NB4 (cell line): ENCODE measurements at places on chromosomes 2 and 18.

- DNase-seq, result peak; percentile 75
Observed at GRCh38 chr18:11859903-11860407, 8.7 kb downstream of the CHMP1B start.

GRCh38 chr2:157056200-157056676 lies 201.3 kb upstream of the GALNT5 start:
- DNase-seq, result no peak

- no peak for DNase-seq
Observed at GRCh38 chr2:8365331-8365910, 316.4 kb upstream of the ID2 start.

DNA sequence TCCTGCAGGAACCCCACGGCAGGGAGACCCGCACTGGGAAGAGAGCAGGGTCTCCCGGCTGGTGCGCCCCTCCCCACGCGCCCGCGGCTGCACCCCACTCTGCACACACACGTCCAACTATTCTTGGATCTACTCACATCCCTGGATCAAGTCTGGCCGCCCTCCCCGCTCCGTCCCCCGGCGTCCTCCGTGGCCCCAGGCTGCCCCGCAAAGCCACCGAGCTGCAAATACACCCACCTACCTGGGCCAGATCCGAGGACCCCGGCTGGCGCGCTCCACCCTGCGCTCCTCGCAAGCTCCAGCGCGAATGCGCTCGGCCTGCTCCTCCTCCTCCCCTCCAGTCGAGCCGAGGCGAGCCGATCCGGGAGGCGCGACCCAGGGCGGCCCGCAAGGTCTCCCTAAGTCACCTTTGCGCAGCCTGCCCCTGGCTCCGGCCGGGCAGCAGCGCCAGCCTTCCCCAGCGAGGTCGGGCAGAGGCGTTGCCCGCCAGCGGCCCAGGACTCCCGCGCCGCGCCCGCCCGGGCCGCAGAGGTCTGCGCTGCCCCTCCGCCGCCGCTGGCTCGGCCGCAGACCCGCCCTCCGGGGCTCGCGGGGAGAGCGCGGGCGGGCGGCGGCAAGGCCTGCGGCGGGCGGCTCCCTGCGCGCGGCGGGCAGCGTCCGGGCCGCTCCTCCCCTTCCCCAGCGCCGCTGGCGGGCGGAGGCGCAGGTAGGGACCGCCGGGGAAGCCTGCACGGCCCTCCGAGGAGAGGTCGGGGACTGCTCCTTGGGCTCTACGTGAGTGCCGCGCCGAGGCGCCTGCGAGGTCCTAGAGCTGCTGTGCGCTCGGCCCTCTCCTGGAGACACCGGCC lies 126.0 kb downstream of the OSBPL1A start:
- peak; percentile 66 for DNase-seq

GRCh38 chr2:45178854-45179253 lies 169.6 kb upstream of the SIX2 start:
- no peak for DNase-seq

DNA sequence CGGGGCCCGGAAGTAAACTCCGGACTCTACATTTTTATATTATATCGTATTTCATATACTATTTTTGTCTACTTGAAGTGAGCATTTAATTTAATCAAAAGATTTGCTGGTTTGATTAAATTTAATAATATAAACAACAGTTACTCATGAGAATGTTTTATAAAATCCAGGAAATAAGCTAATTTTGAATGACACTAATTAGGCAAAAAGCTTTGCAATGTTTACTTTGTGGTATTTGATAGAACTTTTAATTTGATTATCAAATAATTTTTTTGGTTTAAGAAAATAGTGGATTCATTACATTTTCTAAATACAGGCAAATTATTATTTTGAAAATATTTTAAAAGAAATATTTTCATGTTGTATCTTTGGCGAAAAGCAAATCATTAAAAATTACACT lies 900.4 kb upstream of the CDH2 start:
- DNase-seq, result no peak

DNA sequence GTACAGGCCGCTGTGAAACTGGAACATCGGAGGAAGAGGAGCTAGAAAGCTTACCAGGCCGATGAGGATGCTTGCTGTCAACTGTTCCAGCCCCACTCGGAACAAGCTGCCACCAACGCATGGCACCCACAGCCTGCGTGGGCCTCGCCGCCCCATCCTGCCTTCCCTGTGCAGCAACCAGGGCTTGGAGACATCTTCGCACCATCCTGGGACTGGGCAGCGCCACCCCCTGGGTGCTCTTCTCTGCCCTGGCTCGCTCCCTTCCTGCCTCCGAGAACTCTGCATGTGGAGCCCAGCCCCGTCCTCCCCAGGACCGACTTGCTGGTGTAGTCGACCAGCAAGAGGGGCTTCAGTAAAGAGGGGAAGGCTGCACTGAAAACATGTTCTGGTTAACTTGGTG lies 10.8 kb downstream of the TMEM18 start:
- DNase-seq, result no peak

GRCh38 chr2:38907743-38908562 lies 18.3 kb downstream of the ARHGEF33 start:
- no peak for DNase-seq

DNA sequence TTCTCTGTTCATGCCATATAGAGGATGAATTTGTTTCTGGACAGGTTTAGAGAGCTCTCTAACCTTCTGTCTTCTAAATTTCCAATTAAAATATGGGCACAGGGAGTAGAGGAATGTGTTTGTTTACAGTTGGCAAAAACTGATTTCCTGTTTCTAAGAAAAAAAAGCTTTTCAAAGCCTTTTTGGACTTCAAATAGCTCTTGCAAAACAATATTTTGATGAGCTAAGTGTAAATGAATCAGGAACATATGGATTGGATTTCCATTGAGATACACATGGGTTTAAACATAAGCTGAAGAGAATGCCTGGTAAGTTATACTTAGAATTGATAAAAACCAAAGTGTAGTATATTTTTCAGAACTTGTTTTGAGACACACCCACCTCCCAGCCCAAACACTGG lies 677.5 kb downstream of the NYAP2 start:
- no peak for DNase-seq

DNA sequence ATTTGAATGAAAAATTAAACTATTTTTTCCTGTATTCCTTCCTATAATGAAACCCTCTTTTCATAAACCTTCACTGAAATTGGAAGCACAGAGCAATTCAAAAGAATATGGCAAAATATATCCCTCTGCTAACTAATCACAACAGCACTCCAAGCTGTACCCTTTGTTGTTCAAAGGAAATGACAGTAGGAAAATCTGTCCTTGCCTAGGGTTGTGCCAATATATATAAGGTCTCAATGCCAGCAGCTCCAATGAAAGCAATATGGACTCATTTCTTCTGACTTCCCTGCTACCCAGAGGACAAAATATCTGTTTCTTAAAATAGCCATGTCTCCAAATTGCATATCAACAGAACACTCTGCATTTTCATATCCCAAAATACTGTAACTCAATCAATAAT lies 373.9 kb upstream of the MC4R start:
- DNase-seq, result no peak

DNA sequence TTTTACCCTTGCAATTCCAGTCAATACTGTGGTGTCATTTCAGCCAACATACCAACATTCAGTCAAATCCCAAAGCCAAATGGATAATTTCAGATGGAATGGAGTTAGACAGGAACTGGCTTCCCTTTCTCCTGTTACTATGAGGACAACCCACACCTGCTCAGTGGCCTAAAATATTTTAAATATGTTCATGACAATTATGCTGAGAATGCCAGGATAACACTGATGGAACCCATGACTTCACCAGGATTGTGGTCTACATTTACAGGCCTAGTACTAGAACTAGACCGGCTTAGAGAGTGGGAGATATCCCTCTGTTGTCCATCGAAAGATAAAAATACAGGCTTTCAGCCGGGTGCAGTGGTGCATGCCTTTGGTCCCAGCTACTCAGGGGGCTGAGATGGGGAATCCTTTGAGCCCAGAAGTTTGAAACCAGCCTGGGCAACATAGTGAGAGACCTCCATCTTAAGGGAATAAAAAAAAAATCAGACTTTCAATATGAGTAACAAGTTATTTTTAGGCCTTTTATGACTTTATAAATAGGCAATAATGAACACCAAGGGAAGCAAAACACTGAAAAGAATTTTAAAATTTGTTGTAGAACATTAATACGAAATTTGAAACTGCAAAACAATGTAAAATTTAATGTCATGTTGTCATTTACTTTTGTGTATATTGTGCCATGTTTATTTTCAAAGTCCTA lies 14.2 kb downstream of the GPATCH11 start:
- DNase-seq, result no peak

DNA sequence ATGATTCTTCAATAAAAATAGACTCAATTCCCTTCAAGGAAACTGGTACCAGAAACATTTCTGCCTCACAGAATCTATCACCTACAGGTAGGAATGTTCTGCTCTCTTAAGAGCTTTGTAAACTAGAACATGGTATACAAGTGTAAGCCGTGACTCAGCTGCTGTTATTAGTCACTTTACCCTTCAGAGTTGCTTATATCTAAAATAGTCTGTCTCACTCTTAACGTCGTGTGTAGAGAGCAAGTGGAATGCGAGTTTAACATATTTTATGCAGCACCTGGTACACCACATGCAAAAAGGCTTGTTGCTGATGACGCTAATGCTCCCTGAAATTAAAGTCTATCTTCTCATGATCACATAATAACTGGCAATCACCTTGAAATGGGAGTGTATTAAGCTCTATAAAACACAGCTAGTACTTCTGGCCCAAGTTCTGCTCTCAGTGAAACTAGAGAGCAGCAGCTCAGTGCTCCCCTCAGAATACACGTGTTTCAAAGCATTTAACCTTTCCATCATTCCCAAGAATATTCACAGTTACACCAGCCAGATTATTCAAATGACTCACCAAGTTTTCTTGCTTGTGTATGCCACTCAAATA lies 420.0 kb downstream of the ZEB2 start:
- DNase-seq, result no peak

DNA sequence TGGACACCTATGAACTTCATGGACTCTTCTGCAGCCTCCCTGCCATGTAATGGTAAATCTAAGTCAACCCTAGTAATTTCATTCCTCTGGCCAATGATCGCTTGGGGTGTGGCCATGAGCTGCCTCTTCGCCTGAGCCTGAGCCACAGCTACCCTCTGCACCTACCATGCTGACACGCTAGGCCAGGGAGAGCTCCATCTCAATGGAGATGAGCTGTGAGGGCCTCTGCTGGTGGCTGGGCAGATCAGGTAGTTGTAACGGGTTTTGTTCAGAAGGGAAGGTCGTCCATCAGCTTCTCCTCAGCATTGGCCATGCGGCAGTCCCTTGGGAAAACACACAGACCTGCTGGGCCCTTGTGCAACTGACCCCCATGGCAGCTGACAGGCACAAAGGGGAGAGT lies 24.4 kb downstream of the MPHOSPH10 start:
- DNase-seq, result peak; percentile 79

DNA sequence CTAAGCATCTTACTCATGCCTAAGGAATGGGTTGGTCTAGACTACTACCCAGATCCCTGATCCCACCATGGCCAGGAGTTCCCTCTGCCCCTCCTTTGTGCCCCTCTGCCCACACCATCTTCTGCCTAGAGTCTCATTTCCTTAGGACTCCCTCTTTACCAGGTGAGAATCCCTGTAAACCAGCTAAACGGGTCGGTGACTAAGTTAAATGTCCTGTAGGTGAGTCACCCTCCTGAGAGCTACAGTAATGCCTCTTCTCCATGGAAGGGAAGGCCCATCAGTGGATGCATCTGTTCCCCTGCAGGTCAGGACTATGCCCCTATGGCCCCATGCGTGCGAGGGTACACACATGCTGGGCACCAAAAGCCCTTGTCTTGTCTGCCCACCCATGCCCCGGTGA lies 25.4 kb downstream of the PTGR3 start:
- DNase-seq, result no peak

- DNase-seq, result no peak
Observed at GRCh38 chr18:46587600-46587999, 69.4 kb downstream of the LOXHD1 start.

- DNase-seq, result no peak
Observed at GRCh38 chr2:176518823-176519222, 249.6 kb downstream of the MTX2 start.

DNA sequence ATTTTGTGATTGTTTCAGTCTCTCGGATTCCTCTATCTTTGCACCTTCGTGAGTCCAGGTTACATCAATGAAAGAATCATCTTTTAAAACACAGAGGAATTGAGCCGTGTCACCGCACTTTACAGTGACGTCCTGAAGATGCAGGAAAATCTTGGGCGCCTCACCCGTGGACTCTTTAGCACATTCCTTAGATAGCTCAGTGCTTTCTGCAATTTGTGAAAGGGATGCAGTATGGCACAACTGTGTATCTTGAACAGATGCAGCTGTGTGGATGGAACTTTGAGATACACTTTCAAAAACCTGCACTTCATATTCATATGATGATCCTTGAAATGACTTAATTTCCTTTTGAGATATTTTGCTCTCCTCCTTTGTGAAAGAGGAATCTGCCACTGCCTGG lies 50.9 kb downstream of the TTN start:
- DNase-seq, result no peak

DNA sequence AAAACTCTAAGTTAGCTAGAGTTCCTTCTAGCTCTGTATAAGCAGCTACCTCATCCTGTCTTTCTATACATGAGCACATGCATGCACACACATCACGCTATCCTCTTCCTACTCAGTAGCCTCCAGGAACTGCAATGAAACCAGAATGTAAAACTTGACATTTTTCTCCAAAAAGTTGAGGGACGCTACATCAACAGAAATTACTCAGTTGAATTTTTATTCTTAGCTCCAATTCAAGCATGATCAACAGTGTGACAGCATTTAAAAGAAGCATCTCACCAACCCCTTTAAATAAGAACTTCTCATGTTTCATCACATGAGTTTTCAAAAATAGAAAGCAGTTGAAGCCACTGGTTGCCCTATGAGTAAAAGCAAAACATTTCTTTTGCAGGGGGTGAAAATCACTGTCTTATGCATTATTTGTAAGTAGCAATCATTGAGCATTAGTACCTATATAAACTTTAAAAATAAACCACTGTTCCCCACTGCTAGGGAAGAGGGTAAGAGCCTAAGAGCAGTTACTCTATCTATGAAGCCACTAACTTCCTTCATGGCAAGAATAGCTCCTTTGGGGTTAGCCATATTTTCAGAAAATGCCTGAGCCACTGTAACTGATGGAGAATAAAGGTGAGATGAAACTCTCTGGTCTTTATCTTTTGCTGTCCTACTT lies 77.9 kb upstream of the ARL5A start:
- no peak for DNase-seq

DNA sequence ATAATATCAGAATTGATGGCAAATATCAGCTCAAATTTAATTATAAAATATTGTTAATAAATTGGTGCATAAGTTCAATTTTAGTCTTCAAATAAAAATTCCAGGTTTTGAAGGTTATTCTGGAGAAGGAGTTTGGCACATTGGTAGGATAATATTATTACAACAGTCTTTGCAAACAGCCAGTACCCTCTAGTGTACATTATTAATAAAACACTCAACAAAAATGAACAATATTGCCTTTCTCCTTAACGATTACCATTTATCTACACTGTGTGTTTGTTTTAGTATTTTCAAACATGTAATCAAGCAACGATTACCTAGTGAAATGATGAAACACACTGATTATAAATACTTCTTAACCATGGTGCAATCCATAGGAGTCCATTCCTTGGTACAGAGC lies 334.0 kb upstream of the FSIP2 start:
- DNase-seq, result no peak

- DNase-seq, result no peak
Observed at GRCh38 chr18:66599190-66599589, 4.7 kb downstream of the CDH19 start.

- DNase-seq, result no peak
Observed at GRCh38 chr2:46158661-46159060, 138.5 kb upstream of the EPAS1 start.
